ENCODE measurements at places on chromosomes 5 and 9.

DNA sequence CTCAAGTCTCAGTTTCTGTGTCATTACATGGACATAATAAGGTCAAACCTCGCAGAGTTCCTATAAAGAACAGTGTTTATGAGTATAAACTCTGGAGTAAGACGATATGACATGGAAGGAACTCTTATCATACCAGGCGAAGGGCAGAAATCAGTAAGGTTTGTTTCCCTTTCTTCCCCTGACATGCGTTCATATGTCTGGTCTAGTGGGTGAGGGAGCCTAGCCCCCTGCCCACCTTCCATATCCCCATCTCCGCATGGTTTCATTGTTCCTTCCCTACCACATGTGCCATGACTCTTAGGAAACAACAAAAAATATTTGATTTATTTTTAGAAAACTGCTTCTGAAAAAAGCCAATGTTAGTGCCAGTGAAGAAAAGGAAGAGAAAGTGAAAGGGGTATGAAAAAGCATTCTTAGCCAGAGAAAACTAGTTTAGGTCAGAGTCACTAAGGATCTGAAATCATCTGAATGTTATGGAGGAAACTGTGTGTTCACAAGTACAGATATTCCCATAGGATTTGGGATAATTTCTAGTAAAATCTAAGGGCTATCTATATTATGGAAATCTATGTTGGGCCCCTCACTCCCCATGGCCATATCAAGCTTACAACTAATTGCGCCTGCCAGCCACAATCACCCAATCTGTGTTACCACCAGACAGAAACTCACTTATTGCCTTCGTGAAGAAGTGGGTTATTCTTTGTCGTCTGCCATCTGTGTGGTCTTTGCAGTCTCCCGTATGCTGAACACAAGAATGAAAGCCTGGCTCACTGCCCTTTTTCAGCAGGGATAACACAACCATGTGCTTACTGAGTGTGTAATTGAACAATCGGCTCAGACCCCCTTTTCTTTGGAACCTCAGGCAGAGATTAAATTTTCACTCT, 19.9 kb upstream of the HMHB1 start:
- no peak for DNase-seq

- DNase-seq: no peak
These were observed 46.8 kb upstream of the FER start for GRCh38 chr5:108700930-108701329.

- no peak for DNase-seq
These were observed 261.1 kb upstream of the DAPK1 start for GRCh38 chr9:87236546-87236945.

DNA sequence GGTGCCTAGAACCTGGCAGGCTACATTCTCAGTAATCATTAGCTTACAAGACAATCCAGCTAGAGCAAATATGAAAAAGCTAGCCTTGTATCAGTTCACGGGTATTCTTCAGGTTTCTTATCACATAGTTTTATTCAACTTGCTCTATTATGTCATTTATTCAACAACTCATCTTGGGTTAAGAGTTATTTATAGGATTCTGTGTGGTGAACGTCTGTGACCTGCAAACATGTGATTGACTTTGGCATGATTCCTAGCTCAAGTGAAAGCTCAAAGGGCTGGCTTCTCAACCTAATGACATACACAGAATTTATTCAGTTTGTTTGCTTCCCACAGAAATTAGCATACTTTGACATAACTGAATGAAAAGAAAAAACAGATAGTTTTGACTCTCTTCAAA, 173.1 kb downstream of the PLPPR1 start:
- DNase-seq: no peak

- DNase-seq: no peak
These were observed 7.8 kb upstream of the FER start for GRCh38 chr5:108739906-108740305.

- DNase-seq: no peak
These were observed 24.7 kb downstream of the NXNL2 start for GRCh38 chr9:88559661-88560060.

Measured in SW 1271 (cell line).